Upper lobe of left lung (tissue), 6 donors: ENCODE measurements at places on chromosomes 3 and 15. TPM values are rescaled to one million over a fixed set of nuclear protein-coding genes. Genes with fewer than 3 reads are reported as not detected.

FSIP1 gene
- 0.98 TPM for total RNA-seq

PRSS50 gene
- 0.30 TPM for total RNA-seq

SLC27A2 gene
- 0.66 TPM for total RNA-seq

SYNPR gene
- total RNA-seq = not detected

CD276 gene
- total RNA-seq = 82.1 TPM

TMEM266 gene
- total RNA-seq = 2.4 TPM

GOLGA6L7 gene
- not detected for total RNA-seq

PAQR5 gene
- total RNA-seq = 24.5 TPM

DNA sequence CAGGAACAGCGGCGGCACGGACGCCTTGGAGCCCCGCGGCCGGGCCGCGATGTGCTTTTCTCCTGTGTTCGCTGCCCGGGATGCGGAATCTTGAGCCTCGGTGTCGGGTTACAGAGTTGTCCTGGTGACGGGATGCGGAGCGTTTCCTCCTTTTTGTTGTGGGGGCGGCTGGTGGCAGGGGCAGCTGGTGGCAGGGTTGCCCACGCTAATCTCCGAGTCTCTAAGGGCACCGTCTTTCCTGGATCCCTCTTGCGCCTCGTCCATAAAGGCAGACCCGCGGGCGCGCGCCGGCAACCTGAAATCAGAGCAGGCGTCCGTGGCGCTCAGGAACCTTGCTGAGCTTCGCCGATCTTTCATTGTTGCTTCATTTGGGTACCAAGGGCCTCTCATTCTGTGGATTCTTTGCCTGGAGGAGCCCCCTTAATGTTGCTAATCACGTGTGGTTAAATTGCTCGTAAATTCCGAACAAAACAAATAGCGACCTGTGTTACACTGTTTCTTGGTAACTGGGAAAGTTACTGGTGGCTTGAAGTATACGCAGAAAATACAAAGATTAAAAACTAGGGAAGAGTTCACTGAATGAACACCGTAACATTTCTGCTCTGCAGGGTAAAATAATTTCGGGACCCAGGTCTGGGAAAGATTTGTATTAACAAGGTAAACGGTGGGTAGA is 844 bp upstream of the PFN2 start:
- H3K4me1 ChIP-seq = peaks cover 7% of the 10 kb centered on the region
- no peaks in the 10 kb centered on the region for H3K27me3 ChIP-seq
- peak; percentile 92 for DNase-seq
- peak overlapping the region; percentile 71 for H3K4me3 ChIP-seq
- H3K36me3 ChIP-seq = no peaks in the 10 kb centered on the region
- H3K27ac ChIP-seq = peak overlapping the region; percentile 87

DNA sequence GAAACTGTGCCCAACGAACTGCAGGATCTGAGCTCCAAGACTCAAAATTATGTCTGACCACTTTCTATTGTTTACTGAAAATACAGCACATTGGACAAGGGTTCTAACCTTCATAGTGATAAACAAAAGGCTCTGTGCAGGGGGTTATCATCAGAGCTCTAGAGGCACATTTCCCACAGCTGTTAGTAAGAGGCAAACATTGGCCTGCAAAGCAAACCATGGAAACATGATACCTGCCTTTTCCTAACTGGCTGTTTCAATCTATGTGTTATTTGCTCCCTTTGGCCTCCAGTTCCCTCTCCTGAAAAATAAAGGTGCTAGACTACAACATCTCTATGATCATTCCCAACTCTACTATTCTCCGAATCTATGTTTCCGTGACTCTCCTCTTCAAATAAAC is 159.7 kb upstream of the ARHGEF26 start:
- no peak overlapping the region for H3K27ac ChIP-seq
- no peak overlapping the region for H3K4me3 ChIP-seq
- H3K4me1 ChIP-seq = no peaks in the 10 kb centered on the region
- no peaks in the 10 kb centered on the region for H3K36me3 ChIP-seq

DNA sequence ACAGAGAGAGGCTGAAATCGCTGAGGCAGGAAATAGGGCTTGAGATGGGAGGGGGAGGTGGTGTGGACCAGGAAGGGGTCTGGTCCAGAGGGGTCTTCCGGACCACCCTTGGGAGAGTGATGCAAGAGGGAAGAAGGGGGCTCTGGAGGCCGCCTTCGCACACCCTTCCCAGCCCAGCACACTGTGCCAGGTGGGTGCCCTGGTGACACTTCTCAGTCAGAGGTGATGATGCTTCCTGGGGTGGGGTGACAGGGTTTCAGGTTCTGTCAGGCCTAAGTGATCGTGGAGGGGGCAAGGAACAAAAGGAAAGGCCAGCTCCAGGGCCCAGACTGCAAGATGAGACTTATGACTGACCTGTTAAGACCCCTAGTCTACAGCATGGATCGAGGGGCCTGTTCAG is 12.7 kb downstream of the SEMA3G start:
- peaks cover 62% of the 10 kb centered on the region for H3K4me1 ChIP-seq
- no peak overlapping the region for H3K4me3 ChIP-seq
- peak; percentile 10 for DNase-seq
- no peaks in the 10 kb centered on the region for H3K27me3 ChIP-seq
- H3K27ac ChIP-seq = peak overlapping the region; percentile 30

- H3K27ac ChIP-seq = no peak within 1 kb of the TSS
- H3K4me1 ChIP-seq = peaks cover 7% of the 10 kb centered on the region
- peaks cover 10% of the 10 kb centered on the region for H3K27me3 ChIP-seq
- no peaks in the 10 kb centered on the region for H3K36me3 ChIP-seq
- peak within 1 kb of the TSS; percentile 15 for H3K4me3 ChIP-seq
Measured at GRCh38 chr3:35639254-35640186, at the start of gene ARPP21. TSS of gene ARPP21 (plus strand) at chr3:35639525. CDS start at chr3:35681752, 42,227 bp downstream.

DNA sequence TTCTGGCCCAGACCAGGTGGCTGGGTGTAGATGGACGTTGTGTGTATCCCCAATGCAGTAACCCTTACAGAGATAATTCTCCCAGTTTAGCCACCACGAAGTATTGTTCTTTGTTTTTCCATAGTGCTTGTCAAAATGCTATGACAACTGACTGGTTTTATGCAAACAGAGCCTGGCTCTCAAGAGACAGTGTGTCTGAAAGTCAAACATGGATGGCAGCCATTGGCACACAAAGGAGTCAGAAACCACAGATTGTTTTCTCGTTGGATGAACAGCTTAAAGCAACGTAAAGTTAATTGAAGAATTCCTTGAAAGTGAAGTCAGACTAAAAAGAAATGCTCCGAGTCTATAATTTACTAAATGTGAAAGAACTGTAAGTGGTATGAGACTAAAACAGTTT is 91.2 kb downstream of the FILIP1L start:
- H3K36me3 ChIP-seq = no peaks in the 10 kb centered on the region
- no peak for DNase-seq
- H3K27ac ChIP-seq = no peak overlapping the region

DNA sequence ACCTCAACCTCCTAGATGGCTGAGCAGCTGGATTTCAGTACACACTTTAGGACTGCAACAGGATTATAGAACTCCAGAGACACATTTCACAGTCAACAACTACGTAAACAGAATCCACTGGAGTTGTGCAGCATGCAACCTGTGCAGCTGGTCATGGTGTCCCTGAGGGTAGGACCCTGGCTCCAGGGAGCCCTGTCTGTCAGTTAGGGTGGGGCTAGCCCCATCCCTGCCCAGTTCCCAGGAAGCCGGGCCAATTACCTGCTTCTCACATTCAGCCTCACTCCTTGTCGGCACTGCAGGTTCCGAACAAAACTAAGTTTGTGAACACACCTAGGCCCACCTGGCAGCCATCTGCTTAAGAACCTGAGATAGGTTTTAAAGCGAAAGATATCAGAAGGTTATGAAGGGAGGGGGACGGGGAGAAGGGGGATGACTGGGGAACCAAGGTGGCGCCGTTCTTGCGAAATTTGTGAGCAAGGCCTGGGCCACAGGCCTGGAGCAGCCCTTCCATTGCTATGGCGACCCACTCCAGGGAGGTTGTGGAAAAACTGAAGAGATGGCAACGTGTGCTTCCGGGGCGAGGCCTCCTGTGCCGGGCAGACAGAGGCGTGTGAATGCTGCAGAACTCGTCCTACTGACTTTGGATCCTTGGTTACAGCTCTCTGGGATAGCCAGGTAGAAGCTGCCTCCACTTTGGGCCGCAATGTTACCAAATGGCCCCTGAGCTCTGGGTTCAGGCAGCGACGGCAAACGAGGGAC is 25.3 kb downstream of the ACSBG1 start:
- no peak for DNase-seq
- no peak overlapping the region for H3K27ac ChIP-seq
- H3K27me3 ChIP-seq = no peaks in the 10 kb centered on the region
- no peaks in the 10 kb centered on the region for H3K36me3 ChIP-seq
- no peaks in the 10 kb centered on the region for H3K4me1 ChIP-seq
- H3K4me3 ChIP-seq = no peak overlapping the region

- H3K27me3 ChIP-seq = no peaks in the 10 kb centered on the region
- no peak overlapping the region for H3K4me3 ChIP-seq
- DNase-seq = no peak
Measured at GRCh38 chr3:41682382-41682781, 279.5 kb downstream of the ULK4 start.
